Astrocyte (in vitro differentiated cells and primary cell): ENCODE measurements at places on chromosomes 2 and 18.

DNA sequence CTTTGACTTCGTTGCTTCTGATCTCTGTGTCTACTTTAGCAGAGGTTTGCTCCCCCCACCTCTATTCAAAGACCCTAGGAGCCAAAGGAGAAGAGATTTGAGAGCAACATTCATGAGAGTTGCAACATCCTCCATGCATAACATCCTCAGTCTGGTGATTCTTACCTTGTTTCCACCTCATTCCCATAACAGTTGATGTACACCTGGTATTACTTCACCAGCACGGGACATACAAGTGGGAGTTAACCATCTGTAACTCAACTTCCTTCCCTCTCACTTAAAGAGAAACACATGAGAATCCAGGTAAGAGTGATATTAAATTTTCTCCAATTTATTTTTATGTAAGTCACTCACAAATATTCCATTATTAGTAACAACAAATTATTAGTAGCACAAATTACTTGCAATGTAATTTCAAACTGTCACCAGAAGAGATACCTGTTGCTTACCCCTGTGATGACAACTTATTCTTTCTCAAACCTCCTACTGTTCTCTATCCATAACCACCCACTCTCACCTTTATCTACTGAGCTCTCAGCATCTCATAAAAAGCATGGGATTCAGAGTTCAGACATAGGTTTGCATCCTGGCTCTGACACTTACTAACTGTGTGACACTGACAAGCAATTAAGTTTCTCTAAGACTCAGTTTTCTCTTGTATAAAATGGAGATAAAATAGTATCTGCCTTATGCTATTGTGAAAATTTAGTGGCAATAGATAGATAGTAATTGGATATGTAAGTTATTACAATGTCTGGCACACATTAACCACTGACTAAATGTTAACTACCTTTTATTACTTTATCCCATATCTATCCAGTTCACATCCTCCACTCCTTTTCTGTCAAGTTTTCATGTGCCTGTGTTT is 184.6 kb upstream of the SRD5A2 start:
- DNase-seq = no peak

- no peak for DNase-seq
Observed at GRCh38 chr2:109246176-109246575, 117.2 kb downstream of the SH3RF3 start.

DNA sequence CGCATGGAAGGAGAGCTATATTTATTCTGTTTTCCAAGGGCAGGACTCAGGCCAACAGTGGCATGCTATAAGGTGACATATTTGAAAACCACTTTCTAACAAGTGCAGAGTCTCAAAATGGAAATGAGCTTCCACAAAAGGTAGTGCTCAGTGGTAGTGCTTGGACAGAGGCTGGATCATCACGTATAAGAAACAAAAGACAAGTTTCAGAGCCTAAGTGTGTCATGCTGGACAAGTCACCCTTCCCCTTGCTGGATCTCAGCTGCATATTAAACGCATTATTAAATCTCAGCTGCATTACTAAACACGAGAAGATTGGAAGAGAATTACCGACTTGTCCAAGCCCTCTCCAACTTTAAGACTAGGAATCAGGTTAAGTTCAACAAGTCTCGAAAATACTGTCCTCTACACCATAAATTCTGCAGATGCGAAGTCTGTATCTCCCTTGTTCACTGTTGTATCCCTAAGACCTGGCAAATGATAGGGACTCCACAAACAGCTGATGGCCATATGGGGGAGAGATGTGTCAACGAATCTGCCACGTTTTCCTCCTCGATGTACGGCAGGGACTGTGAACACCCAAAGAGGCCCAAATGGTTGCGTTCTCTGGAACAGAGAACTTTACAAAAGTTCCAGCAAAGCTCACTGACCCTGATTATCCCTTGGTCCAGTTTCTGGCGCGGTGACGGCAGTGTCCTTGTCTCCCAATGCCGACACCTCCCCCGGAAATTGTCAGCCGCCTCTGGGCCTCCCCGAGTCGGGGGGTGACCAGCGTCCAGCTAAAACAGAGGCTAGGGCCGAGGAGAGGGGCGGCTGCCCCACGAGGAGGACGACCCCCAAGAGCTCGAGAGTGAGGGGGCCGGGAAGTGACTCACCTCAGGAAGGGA is 611 bp downstream of the NOL10 start:
- peak; percentile 8 for DNase-seq

DNA sequence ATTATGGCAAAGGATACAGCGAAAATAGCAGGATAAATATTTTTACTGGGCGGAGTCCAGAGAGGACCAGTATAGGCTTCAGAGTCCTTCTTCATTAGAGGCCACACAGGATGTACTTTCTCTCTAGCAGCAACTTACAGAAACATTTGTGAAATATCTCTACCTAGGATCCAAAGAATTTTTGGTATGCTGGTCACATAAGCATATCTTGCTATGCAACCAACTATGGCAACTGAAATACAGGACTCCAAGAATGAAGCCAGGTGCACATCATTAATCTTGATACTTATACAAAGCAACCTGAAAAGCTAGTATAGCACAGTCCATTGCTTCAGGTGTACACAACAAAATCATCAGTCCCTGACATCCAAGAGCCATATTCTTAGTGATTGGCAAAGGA is 59.1 kb upstream of the NABP1 start:
- peak; percentile 51 for DNase-seq

GRCh38 chr2:144183727-144184126 is 336.2 kb downstream of the ZEB2 start:
- DNase-seq = peak; percentile 10

DNA sequence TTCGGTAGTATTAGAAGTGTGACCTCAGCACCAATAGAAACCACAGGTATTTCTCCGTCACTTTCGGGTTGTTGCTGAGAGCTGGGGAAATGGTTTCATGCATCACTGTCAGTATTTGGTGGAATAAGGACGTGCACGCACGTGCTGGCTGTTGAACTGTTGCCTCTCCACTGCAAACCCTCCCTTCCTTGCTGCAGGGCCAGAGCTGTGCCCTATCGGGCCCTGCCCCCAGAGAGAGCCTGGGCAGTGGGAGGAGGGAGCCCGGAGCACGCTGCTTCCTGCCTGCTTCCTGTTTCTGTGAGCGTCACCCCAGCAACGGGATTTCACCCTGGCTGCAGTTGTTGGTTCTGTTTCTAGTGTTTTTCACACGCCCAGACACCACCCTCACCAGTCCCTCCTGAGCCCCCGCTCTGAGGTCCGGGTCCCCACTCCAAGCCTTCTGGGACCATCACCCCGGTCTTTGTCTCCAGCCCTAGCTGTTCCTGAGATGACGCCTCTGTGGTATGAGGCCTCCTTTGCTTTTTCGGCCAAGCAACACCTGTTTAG is 47.4 kb downstream of the LRRFIP1 start:
- DNase-seq = peak; percentile 91

- no peak for DNase-seq
Observed at GRCh38 chr2:59440491-59440890, 1113.0 kb downstream of the BCL11A start.

GRCh38 chr2:119024568-119024967 is 82.6 kb downstream of the MARCO start:
- no peak for DNase-seq

DNA sequence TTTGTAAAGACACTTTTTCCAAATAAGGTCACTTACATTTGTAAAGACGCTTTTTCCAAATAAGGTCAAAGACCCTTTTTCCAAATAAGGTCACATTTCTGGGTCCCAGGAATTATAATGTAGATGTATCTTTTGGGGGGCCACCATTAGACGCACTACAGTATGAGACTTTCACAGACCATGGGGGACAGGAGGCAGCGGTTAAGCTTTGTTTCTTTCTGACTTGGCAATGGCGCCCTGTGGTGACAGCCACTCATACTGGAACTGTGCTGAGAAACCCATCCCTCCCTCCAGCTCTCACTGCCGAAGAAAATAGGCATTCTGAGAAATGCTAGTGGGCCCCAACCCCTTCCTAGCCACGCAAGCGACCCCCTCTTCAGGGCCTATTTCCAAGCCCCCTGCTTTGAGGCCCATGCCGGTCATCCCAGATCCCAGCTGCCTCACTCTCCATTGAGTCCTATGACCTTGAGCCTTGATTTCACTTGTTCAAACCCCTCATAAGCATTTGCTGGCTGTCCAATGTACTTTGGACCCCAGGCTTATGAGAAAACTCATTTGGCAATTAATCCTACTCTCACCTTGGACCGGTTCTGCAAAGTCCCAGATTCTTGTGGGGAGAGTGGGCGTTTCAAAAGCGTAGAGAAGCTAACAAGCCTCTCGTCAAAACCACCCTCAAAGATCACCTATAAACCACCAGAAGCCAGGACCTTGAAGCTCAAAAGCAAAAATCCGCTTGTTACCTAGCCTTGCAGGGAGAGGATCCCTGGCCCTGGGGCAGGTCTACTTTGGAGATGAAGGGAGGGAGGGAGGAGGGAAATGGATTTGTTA is 11.3 kb upstream of the SPATA3 start:
- no peak for DNase-seq

- DNase-seq = no peak
Observed at GRCh38 chr18:9786631-9787030, 78.5 kb downstream of the RAB31 start.

- DNase-seq = no peak
Observed at GRCh38 chr2:209463835-209464234, 40.0 kb downstream of the MAP2 start.

DNA sequence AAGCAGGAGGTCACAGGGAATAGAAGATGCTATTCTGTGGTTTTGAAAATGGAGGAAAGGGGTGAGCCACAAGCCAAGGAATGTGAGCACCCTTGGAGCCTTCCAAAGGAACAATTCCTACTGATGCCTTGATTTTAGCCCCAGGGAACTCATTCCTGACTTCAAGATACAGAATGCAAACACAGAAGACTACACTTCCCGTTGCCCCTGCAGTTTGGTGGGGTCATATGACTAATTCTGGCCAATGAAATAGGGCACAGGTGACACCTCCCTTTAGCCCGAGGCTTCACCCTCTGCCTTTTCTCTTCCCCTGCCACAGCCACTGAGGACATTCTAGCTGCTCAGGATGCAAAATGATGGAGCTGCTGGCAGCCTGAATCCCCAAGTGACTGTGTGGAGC is 126.1 kb downstream of the INHBB start:
- no peak for DNase-seq

DNA sequence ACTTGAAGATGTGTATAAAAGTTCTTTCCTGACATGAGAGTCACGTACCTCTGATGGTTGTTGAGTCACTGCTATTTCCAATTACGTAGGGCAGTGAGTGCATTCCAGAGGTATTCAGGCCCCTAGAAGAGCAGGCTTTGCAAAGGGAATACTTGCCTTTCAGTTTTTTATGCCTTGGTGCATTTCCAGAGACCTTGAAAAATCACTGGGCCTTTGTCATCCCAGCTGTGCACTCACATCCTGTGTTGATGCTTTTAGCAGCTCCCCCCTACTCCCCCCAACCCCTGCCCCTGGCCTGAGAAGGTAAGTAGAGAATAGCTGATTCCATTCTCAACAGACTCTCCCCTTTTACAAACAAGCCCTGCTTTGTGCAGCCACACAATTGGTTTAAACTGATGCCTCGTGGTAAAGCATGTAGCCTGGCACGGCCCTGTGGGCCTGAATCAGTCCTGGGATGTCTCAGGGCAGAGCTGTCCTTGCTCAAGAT is 174.2 kb downstream of the PRPF40A start:
- peak; percentile 99 for DNase-seq

DNA sequence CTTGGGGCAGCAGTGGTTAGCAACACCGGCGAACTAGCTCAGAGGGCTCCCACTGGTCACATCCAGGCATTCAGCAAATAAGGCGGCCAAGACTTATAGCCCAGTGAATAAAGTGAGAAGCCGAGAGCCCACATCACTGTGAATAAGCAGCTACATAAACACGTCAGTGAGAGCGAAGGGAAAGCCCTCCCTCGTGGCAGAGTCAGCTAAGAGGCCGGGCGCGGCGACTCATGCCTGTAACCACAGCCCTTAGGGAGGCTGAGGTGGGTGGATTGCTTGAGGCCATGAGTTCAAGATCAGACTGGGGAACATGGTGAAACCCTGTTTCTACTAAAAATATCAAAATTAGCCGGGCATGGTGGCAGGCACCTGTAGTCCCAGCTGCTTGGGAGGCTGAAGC is 5.2 kb downstream of the D2HGDH start:
- DNase-seq = peak; percentile 40

DNA sequence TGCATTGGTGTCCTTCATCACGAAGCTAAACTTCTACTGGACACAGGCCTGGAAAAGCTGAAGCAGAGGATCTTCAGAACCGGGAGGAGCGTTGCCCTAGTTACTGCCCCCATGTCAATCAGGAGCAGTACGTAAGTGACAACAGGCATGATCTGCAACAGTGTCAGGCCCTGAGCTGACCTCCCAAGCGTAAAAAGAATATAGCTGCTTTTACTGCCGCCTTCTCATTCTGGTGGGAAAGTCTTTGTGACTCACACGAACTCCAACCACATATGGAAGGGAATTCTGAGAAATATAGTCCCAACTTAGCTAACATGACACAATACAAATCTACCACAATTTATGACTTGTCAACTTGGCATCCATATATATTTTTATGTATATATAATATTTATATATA is 1007.7 kb upstream of the CDH2 start:
- peak; percentile 70 for DNase-seq

GRCh38 chr2:43178602-43179542 is 47.5 kb downstream of the ZFP36L2 start:
- peak; percentile 69 for DNase-seq

DNA sequence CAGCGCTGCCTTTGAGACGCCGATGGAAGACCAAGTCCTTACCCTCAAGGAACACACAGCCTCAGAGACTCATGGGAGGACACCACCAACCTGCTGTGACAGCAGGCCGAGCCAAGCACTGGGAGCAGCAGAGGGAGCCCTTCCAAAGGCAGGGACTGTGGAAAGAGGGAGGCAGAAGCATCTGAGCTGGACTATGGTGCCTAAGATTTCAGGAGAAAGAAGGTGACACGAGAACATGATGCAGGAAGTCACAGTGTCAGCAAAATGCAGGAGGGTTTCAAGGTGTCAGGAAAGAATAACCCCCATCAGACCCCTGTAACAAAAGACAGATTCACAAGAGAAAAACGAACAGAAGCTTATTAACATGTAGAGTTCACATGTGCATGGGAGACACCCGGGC is 24.2 kb upstream of the COX7A2L start:
- no peak for DNase-seq

DNA sequence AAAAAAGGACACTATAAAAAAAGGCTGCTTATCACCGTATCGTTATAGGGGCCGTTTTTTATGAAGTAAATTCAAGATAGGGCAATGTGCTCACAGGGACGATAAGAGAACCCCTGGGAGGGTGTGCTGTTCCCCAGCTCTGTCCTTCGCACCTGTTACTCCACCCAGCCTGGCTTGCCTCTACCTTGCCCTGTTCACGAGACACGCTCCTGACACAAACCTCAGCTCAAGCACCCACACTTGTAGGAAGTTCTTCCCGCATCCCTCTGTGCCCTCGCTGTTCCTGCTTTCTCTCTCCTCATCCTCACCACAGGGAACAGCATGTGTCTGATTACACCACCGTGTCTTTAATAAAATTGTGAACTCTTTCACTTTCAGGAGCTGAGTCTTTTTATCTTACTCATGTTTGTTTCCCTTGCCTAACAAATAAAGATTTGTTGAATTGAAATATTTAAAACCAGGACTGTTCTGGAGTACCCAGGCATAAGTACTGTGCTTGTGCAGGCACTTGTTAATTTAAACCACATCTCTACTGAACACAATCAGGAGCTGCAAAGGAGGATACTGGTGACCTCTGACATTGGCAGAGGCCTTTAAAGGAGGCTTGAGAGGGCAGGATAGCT is 26.0 kb upstream of the KIDINS220 start:
- DNase-seq = no peak
